ENCODE measurements at places on chromosomes 6 and 20. TPM values are rescaled to one million over a fixed set of nuclear protein-coding genes. Genes with fewer than 3 reads are reported as not detected.

Gene TCF21
- 65.0 TPM for total RNA-seq

Gene COX4I2
- not detected for total RNA-seq

Gene MTFR2
- 0.66 TPM for total RNA-seq

Gene PRRT1
- 0.44 TPM for total RNA-seq

Gene MRPL2
- 12.2 TPM for total RNA-seq

Gene SLC22A7
- not detected for total RNA-seq

Gene ZC2HC1B
- total RNA-seq: not detected

Gene RGS17
- 25.5 TPM for total RNA-seq

Gene CRISP3
- not detected for total RNA-seq

Gene MYLK4
- 0.44 TPM for total RNA-seq

Gene SIRPA
- total RNA-seq: 26.5 TPM

Gene THEMIS
- total RNA-seq: not detected

Gene MAPK14
- 78.8 TPM for total RNA-seq

Gene ENPP5
- 0.17 TPM for total RNA-seq

Gene LRRN4
- total RNA-seq: not detected

Gene PI3
- total RNA-seq: not detected

Gene LCA5
- 4.8 TPM for total RNA-seq

Gene SNAI1
- total RNA-seq: 0.83 TPM

Gene ZSCAN31
- total RNA-seq: 38.3 TPM

Gene BMP6
- 1.3 TPM for total RNA-seq

Gene SLC24A3
- total RNA-seq: not detected

Gene LPA
- not detected for total RNA-seq

Gene SPATA25
- total RNA-seq: 3.5 TPM

Gene DYNLT2
- total RNA-seq: 0.99 TPM

Gene SLC17A5
- total RNA-seq: 38.5 TPM

Gene LY86
- total RNA-seq: not detected

Gene MCCD1
- not detected for total RNA-seq

Gene HBS1L
- 124 TPM for total RNA-seq

Gene SUMO4
- total RNA-seq: 1.7 TPM

Gene CGAS
- total RNA-seq: 6.5 TPM

Gene SPDEF
- not detected for total RNA-seq

Gene NOL7
- total RNA-seq: 36.2 TPM

Gene RCAN2
- total RNA-seq: 2.2 TPM

Gene SPATS1
- not detected for total RNA-seq

Gene MYB
- 0.29 TPM for total RNA-seq

Gene PTK6
- total RNA-seq: not detected

Gene KPNA5
- 9.5 TPM for total RNA-seq

Gene FILIP1
- total RNA-seq: 0.29 TPM

Gene KLHDC3
- total RNA-seq: 64.1 TPM

Measured in smooth muscle cell of trachea (primary cell).